Esophagus muscularis mucosa (tissue), 4 donors: ENCODE measurements at places on chromosomes 16 and 17.

DNA sequence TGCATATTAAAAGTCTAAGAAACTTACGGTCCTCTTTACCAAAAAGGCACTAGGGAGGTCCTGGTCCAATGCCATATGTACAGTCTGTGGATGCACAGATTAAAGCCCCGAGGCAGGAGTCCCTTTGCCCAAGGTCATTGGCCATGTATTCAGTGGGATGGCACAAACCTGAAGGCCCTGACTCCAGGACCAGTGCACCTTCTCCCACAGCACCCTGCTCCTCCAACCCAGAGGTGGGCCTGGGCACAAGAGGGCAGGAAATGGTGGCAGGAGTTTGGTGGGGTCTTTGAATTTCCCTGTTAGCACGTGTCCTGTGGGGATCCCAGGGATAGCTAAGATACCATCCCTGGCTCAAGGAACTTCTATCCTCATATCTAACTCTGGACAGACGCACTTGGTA, 28.5 kb downstream of the TLE7 start:
- DNase-seq = no peak

- no peak for DNase-seq
Measured at GRCh38 chr17:43431714-43432523, 33.1 kb downstream of the ARL4D start.

DNA sequence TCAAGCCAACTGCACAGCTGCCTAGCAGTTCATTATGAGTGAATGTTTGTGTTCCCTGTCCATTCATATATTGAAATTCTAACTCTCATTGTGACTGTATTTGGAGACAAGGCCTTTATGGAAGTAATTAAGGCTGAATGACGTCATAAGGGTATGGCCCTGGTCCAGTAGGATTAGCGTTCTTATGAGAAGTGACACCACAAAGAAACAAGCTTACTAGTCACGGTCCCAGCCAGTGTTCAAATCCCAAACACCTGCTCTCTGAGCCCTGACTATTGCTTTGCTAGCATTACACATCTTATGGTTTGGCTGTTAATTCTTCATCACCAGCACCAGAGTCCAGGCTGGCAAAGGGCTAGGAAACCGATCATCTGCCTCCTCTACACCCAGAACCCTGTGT, 2.2 kb downstream of the ZNF668 start:
- no peak for DNase-seq

GRCh38 chr17:70271200-70271599, 101.9 kb downstream of the KCNJ2 start:
- no peak for DNase-seq

DNA sequence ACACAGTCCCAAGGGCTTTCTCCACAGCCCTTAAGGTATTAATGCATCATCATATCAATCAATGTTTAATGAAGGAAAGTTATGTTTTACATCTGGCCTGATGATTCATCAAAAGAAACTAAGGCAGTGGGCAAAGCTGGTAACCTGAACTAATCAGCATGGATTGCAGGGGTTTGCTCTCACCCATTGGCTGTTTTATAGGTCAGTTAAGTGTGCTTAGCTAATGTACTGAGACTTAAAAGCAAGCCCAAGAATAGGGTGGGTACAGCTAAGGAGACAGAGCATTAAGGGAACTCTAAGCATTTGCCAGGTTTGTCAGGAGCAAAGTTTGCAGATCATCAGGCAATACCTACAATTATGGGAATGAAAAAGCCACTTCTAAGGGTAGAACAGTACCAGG, 1247.6 kb downstream of the CDH8 start:
- DNase-seq = no peak

- no peak for DNase-seq
Measured at GRCh38 chr17:73974536-73974935, 228.9 kb upstream of the RPL38 start.

- no peak for DNase-seq
Measured at GRCh38 chr17:2181897-2182448, 121.6 kb downstream of the SMG6 start.

DNA sequence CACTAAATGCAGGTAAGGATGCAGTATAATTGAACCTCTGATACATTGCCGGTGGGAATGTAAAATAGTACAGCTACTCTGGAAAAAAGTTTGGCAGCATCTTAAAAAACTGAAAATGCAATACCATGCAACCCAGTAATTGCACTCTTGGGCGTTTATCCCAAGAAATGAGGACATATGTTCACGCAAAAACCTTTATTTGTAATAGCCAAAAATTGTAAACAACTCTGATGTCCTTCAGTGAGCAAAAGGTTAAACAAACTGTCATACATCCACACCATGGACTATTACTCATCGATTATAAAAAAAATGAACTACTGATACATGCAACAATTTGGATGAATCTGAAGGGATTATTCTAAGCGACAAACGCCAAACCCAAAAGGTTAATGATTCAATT, 16.9 kb downstream of the SYNRG start:
- DNase-seq = no peak

DNA sequence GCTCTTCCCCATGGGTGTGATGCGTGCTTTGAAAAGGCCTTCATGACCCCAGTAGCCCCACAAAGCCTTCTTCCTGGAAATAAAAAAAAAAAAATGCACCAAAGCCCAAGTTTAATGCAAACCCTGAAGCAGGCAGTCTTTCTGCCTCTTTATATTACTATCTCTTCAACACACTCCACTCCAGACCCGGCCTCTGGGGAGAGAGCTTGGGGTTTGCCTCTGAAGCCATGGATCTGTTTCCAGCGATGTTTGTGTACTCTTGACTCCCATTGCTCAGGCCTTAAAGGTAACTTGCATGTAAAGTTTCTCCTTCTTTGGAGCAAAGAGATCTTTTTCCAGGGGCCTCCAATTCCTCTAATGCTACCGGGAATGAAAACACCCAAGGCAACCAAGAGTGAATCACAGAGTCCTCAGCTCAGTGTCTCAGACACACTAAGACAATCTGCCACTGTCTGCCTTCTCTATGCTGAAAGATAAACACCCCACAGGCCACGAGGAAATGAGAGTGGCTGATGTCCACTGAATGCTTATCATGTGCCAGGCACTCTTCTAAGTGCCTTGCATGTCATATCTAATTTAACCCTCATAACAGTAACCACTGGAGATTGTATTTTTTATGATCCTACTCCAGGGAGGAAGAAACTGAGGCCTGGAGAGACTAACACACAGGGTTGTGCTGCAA, 56.4 kb upstream of the AKTIP start:
- no peak for DNase-seq

DNA sequence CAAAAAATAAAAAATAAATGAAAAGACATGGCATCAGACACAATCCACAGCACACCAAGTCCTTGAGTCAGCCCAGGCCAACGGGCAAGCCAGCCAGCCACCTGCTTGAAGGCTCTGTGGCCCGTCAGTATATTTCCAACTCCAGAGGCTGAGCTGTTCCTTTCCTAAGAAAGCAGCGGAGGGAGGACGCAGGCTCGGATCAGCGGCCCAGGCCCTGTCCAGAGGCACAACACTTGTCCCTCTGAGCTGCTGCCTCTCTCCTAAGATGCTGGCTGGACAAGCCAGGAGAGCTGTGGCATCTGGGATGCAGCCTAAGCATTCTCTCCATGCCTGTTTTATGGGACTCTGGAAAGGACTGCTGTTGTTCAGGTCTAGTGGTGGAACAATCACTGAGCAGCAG, 14.8 kb upstream of the NLRC3 start:
- DNase-seq = no peak

DNA sequence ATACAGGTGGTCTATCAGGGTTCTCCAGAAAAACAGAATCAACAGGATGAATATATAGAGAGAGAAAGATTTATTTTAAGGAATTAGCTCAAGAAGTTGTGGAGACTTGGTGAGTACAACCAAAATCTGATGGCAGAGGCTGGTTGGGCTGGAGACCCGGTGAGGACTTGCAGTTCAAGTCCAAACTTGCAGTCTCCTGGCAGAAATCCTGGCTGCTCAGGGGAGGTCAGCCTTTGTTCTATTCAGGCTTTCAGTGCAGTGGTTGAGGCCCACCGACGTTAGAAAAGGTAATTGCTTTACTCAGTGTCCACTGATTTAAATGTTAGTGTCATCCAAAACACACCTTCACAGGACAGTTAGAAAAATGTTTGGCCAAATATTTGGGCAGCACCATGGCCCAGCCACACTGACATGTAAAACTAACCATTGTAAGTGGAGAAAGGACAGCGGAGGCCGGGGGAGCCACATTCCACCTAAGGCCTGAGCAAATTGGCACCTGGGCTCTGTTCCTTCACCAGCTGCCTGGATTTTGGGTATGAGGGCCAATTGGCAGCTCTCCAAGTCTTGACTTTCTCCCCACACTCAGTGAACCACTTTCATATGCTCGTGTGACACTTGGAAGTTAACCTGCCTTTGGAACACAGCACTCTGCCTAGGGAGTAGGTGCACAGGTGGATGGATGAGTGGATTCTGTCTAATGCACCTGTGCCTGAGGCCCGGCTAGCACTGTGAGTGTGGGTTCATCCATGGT, 54.7 kb downstream of the CACNG5 start:
- no peak for DNase-seq

DNA sequence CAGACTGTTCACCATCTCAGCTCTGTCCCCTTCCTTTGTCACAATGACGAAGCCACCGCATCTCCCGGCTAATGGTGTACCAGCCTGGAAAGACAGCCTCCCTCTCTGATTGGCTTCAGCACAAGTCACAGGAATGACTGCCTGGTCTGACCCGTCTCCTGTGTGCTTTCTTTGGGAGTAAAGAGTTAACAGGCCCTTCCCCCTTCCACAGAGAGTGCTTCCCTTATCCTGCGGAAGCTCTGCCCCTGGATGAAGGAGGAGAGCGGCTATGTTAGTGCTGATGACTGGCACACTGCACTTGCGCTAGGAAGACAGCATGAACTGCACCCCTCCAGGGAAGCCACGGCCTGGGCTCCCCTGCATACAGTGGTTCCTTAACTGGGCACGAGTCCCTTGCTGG, 11.3 kb downstream of the USB1 start:
- no peak for DNase-seq

DNA sequence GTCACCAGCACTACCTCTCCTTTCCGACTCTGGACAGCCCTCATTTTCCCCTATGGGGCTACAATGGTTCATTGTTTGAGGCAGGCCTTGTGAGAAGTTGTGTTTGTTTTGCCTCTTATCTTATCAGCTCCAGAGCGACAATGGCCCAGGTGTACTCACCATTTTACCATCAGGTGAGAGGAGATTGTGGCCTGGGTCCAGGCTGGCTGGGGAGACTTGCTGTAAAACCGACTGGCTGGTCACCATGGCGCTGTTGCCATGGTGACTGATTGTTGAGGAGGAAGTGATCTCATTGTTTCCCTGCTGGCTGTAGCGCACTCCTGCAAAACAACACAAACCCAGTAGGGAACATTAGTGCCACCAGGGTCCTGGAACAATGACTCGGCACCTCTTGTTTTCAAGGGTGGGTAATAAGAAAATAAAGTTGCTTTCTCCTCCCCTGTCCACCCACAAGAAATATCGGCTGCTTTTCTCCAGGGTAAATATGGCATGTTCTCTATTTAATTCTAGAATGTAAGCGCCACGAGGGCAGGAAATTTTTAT, 34.4 kb downstream of the HNF1B start:
- DNase-seq = no peak

DNA sequence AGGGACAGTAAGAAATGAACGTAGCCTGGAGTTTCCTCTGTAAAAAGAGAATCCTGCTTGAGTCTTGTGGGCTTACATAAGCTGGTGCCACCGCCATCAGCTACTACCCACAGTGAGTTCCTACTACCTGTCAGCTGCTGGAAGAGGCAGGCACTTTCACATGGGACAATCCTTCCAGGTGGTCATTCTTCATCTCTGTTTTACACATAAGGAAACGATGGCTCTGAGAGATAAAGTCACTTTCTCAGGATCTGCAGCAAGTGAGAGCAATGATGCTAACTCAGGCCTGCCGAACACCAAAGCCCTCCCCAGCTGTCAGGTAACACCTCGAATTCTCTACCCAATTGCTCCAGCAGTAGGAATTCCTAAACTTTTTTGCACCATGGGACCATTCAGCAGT, 26.6 kb downstream of the PIK3R5 start:
- DNase-seq = no peak

- peak; percentile 39 for DNase-seq
Measured at GRCh38 chr17:51463353-51463752, 203.0 kb downstream of the UTP18 start.

DNA sequence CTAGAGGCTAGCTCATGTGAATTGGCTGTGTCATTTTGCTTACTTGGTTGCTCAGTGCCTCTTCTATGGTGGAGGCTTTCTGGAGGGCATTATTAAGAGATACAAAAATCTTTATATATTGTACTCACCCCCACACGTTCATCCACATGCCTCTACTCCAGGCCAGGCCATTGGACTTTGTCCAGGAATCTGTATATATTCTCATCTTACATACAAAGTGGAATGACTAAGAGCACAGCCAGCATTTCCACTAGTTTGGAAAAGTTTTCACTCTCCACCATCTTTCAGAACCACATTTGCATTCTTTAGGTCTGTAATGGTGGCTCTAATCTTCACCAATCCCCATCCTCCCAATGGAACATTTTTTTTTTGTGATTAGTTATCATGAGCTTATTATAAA, 4.8 kb upstream of the GLG1 start:
- no peak for DNase-seq

DNA sequence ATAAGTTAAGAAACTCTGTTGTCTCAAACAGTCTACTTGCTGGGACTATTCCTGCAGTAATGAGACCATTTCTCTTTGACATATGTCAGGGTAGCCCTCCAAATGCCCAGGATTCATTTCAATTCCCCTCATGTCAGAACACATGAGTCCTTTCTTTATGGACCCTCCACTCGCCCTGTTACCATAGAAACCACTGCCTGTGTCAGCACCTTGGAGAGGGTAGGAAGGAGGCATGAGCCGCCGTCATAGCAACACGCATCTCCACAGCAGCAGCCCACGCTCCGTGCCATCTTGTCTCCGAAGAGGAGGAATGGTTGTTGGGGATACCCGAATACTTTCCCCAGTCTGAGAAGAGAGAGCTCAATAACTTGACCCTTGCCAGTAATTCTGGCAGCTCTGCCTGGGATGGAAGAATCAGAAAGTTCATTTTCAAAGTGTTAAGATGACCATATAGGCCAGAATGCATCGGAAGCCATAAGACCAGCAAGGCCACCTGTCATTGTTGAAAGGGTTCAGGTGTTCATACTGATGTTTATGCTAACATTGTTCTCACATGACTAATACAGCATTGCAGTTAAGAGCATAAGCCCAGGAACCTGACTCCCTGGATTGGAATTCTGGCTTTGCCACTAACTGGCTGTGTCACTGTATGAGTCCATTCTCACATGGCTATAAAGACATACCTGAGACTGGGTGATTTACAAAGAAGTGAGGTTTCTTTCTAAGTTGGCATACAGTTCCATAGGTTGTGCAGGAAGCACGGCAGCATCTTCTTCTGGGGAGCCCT, 141.3 kb downstream of the ABCC12 start:
- DNase-seq = peak; percentile 92

- DNase-seq = no peak
Measured at GRCh38 chr16:88375996-88376834, 6.5 kb upstream of the ZNF469 start.

- DNase-seq = no peak
Measured at GRCh38 chr16:3144321-3144983, 9.6 kb downstream of the ZNF213 start.

DNA sequence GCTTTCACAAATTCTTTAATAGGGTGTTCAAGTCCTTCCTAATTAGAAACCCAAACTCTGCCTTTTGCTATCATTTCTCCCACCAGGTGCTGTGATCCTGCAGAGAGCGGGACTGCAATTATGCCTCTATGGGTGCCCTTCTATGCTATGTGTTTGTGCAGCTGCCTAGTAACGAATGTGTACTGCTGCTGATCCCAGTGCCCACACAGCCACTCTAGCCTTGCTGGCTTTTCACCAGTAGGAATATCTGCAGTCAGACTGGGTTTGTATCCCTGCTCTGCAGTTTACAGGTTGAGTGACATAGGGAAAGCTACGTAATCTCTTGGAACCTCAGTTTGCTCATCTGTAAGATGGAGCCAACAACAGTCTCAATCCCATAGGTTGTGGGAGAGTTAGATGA, 179.6 kb upstream of the IRX3 start:
- DNase-seq = no peak
